Fibroblast of mammary gland (primary cell): ENCODE measurements at places on chromosomes 2 and 18.
A peak's percentile ranks its signal among the peaks of the same experiment; 100 is the strongest.

DNA sequence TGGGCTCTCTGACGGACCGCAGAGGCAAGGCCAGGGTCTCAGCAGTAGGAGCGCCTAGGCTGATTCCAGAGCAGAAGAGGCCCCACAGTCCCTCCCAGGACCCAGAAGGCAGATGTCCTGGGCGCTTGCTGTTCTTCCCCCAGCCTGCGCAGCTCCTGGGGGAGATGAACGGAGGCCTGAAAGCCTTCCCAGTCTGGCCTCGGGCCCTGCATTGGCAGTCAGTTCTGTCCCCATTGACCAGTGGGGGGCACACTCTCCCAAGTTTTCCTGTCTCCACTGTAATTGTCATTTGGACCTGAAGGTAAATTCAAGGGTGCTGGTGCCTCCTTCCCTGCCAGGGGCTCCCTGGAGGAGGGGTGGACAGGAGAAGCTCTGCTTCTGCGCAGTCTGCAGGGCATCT lies 345.7 kb downstream of the CYP26B1 start:
- DNase-seq, result peak; percentile 68

DNA sequence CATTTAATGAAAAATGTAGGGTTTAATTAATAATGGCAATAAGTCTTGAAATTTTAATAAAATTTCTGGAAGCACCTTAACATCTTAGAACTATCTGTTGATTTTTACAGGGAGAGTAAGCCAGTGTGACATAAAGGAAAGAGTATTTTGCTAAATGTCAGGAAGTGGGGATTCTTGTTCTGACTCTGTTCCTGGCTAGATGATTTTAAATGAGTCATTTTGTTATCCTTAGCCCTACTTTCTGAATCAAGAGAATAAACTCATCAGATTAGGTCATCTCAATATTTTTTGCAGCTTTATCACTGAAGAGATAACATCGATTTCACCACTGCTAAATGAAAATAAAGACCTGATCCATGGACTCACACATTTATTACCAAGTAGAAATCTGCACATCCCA lies 377.5 kb upstream of the CYRIA start:
- peak; percentile 51 for DNase-seq

DNA sequence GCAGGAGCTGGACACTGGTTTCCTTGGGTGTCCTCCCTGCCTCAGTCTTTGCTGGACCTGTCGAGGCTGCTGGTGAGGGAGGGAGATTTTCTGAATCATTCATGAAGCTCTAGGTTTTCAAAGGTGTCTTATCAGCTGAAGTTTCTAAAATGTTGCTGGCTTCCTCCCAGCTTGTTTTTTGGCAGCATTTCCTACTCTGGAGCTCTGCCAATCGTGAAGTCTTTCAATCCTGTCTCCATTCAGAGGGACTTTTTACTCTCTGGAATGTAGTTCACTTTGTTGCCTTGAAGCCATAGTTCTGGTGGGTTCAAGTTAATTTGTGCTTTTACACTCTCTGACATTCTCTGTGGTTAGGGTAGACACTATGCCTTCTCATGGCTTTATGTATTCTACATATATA lies 23.9 kb downstream of the SNTG2 start:
- DNase-seq, result no peak

GRCh38 chr2:27741673-27742072 lies 29.8 kb upstream of the MRPL33 start:
- DNase-seq, result no peak

DNA sequence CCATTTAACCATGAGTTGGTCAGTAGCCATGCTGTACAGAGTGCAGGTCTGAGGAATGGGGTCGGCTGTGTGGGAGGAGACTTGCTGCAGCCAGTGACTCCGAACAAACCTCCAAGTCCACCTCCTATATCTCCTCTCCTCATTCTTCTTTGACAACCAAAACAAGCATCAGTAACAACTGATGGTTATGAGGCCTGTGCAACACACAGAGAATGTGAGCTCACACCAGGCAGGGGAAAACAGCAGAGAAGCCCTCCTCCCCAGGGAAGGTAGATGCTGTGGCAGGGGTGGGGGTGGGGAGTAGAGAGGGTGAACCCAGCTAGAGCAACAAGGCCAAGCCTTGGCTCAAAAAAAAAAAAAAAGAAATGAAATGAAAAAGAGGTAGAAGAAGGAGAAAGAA lies 12.3 kb upstream of the CNGA3 start:
- DNase-seq, result peak; percentile 29

GRCh38 chr18:76564117-76564516 lies 69.1 kb upstream of the ZNF516 start:
- peak; percentile 85 for DNase-seq
